ENCODE measurements at places on chromosomes 16 and 17.

GRCh38 chr16:77937473-77938149 lies 84.7 kb upstream of the CLEC3A start:
- no peak for DNase-seq

DNA sequence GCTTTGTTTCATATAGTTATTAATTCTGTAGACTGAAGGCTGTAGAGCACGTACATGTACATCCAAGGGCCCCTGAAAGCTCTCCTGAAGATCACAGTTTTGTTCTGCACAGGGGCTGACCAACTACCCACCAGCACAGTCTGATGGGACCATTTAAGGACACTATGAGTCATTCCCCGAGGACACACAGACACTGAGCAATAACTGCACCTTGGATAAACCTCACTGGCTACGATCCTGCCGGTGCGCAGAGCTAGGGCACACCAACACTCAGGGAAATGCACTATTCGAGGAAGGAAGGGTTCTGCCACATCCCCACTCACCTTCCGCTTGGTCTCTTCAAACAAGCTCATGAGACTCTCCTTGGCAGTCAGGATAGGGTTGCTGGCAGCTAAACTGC lies 20.3 kb downstream of the SMG6 start:
- DNase-seq: no peak

DNA sequence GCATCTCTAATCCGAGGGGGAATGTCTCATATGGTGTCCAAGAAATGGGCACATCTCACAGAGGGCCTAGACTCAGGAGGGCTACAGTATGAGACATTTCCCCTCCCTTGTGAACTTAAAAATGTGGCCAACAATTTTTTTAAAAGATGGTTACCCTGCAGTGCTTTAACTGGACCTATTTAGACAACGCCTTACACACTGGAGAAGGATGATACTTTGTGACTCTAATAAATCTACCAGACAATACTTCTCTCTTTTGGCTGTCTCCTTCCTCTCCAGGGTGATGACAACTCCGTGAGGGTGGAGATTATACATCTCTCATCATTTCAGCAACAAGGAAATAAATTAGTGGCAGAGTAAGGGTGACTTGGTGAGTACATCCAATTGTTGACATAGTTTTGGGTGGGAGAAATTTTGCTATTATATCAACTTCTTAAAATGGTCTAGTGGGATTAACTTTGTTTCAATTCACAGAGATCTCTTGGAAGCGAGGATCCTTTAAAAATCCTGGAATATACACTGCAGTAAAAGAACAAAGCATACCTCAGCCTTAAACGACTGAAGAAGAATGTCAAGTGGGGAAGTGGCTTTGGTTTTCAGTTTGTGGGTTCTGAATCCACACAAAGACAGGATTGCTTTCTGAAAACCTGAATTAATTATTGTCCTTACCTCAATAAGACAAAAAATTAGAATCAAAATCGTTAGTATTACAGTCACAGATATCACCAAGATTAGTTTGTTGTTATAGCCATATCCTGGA lies 89.8 kb downstream of the KPNA2 start:
- DNase-seq: no peak

- DNase-seq: no peak
Observed at GRCh38 chr17:40648384-40648968, 858 bp upstream of the SMARCE1 start.

- no peak for DNase-seq
Observed at GRCh38 chr16:7316281-7316888, 16.3 kb upstream of the RBFOX1 start.

GRCh38 chr17:4206962-4207361 lies 56.8 kb downstream of the ANKFY1 start:
- DNase-seq: no peak

- DNase-seq: no peak
Observed at GRCh38 chr16:9183682-9184353, 92.4 kb downstream of the HAPSTR1 start.

- no peak for DNase-seq
Observed at GRCh38 chr16:66924527-66925321, 611 bp downstream of the RRAD start.

- DNase-seq: peak; percentile 68
Observed at GRCh38 chr17:8118769-8119580, 661 bp upstream of the ALOXE3 start.

DNA sequence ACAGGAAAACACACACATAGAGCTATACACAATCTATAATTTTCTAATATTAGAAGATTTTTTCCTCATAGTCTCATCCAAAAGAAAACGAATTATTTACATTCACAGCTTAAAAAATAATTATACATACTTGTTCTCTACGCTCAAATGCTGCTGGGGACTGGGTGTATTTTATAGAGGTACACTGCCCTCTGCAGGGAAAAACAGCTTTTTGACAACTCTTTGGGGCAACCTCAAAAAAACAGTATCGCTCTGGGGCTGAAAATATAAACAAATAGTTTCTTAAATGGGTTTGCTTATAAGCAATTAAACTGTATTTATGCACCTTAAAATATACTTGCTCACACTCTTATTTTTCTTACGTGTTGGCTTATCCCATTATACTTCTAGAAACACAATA lies 261.8 kb upstream of the PSMD7 start:
- no peak for DNase-seq

- DNase-seq: no peak
Observed at GRCh38 chr16:8260140-8260539, 330.2 kb downstream of the TMEM114 start.

DNA sequence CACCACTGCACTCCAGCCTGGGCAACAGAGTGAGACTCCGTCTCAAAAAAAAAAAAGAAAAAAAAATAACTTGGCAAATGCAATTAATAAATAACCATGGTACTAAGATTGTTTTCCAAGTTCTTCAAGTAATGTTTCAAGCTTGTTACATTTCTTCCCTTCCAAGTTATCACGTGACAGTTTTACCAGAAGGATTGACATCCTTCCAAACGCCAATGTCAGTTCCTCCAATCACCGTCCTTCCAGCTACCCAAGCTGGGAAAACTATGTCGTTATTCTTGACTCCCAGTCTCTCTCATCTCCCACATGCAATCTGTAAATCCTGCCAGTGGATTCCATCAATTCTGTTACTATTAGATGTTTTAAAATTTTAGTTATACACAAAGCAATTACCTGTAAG lies 3.9 kb upstream of the PHAF1 start:
- no peak for DNase-seq

DNA sequence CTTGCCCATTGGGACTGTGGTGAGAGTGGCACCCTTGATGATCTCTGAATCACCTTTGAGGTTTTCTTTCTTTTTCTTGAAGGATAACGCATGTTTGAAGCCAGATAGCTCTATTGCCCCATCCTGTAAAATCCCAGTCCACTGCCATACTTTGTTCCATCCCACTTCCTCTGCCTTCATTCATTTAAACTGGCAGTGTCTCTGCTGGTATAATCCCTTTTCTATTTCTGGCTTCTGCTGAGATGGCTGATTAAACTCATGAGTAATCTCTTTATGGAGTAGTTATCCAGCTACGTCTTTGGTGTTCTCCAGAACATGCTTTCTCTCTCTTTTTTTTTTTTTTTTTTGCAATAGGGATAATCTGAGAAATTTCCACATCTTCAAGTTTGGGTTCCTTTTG lies 656.5 kb upstream of the SALL1 start:
- no peak for DNase-seq

DNA sequence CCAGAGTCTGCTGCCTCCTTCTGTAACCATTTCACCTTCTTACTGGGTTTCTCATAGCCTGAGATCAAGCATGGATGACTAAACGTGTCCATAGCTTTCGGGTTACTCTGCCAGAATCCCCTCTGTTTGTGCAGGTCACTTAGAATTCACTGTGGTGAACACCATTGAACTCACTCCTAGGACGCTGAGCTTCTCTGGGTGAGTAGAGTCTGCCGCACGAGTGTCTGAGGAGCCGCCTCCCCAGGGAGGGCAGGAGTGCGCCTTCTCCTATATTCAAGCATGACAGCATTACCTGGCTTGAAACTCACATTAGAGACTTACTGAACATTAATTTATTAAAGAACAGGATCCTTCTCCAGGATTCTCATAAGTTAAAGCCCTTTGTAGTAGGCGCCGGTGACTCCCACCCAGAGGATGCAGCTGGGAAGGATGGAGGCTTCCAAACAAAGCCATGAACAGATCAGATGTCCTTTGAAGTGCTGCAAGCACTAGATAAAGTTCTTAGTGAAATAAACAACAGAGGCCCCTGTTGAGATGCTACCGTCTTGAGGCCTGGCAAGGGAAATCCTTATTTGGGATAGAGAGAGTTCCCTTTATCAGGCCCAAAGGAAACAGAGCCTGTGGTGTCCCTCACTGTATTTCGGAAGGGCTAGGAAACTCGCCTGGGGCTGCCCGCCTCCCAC lies 144.6 kb upstream of the PLCG2 start:
- no peak for DNase-seq

DNA sequence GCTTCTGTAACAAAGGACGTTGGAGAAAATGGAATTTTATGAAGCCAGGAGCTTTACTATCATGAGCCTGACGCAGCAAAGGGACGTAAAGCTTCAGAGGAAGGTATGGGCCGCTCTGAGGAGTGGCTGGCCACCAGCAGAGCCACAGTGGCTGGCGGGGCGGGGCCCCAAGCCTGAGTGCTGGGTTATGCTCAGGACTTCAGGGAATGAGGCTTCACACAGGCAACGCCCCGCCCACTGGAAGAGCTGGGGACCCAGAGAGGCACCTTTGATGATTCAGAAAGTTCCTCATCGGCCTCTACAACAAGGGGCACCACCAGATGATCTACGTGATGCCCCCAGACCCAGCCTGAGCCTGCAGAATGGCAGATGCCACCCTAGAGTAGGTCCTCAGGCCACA lies 8.8 kb downstream of the NOB1 start:
- no peak for DNase-seq

GRCh38 chr17:63295288-63295687 lies 150.8 kb downstream of the CYB561 start:
- DNase-seq: no peak

GRCh38 chr17:39568702-39569101 lies 39.0 kb downstream of the NEUROD2 start:
- DNase-seq: no peak

DNA sequence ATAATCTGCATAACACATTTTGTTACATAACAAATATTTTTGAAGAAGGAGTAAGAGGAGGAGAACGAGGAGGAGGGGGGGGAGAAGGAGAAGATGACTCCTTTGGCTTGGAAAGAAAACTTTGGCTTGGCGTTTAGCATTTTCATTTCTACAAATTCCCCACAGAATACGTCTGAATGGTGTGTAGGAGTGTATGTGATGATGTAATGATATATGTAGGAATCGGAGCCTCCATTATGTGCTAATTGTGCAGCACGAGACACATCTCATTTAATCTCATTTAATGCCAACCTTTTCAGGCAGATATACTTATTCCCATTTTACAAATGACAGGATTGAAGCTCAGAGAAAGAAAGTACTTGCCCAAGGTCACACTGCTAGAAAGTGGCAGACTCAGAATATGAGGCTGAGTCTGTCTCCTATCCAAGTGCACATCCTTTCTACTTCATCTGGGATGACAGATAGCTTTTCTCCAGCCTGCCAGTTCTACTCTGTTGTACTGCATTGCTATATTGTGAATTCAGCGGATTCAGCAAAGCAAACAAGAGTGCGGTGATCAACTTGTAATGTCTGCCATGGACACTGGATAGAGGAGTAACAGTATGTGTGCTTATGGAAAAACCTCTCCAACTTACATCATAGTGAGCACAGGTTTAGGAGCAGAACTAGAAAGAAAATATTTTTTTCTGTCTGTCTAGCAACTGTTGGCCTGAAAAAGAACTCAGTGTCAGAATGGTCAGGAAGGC lies 10.4 kb upstream of the SLC47A2 start:
- no peak for DNase-seq

Data from T-helper 22 cell (primary cell).